ENCODE measurements at places on chromosomes 3 and 15. TPM values are rescaled to one million over a fixed set of nuclear protein-coding genes. Genes with fewer than 3 reads are reported as not detected.

- DNase-seq: peak; percentile 23
Observed at GRCh38 chr3:103055021-103055520, 620.3 kb downstream of the ZPLD1 start.

- DNase-seq: no peak
Observed at GRCh38 chr3:150682824-150683223, 20.9 kb downstream of the ERICH6 start.

GRCh38 chr3:150913133-150913922, 8.1 kb upstream of the MINDY4B start:
- DNase-seq: no peak

GRCh38 chr3:29354894-29355293, 74.0 kb downstream of the RBMS3 start:
- no peak for DNase-seq

DNA sequence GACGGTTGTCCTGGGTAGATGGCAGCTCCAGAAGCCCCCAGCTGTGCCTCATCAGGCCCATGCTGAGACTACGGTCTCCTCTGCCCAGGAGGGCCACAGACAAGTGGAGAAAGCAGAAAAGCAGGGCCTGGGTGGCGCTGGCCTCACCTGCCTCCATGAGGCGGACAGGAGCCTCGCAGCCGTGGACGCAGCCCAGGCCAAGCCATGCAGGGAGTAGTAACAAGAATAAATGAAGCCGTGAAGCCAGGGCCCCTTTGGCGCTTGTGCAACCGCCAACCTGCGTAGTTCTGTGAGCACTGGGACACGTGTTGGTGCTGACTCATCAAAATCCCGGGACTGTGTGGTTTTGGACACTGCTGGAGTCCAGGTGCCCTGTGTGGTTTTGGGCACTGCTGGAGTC, 12.3 kb upstream of the MUC4 start:
- peak; percentile 59 for DNase-seq

- no peak for DNase-seq
Observed at GRCh38 chr3:160278210-160278609, 53.0 kb downstream of the C3orf80 start.

GRCh38 chr15:39413558-39413957, 167.3 kb upstream of the THBS1 start:
- DNase-seq: no peak

- DNase-seq: no peak
Observed at GRCh38 chr15:65208647-65209046, 2.6 kb downstream of the CILP start.

DNA sequence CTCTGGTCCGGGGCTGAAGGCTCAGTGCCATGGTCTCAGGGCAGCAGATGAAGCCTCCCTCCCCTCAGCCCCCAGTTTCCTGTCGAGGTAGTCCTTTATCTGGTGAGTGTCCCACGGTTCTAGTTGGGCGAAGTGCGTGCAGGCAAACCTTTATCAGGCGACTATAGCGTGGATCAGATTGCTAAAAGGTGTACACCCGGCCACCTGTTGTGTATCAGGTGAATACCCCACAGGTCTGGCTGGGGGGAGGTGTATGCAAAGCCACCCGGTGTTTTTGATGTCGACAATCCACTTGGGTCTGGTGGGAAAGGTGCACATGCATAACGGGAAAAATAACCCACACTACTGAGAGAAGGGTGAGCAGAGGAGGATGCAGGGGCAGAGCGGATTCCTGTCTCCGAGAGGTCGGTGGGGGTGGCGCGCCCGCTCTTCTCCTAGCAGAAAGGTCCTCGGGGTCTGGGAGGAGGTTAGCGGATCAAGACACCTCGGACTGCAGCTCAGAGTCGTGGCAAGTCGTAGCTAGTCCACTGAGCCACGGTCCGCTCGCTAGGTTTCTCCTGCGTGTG, 507 bp downstream of the SLC12A6 start:
- DNase-seq: no peak

DNA sequence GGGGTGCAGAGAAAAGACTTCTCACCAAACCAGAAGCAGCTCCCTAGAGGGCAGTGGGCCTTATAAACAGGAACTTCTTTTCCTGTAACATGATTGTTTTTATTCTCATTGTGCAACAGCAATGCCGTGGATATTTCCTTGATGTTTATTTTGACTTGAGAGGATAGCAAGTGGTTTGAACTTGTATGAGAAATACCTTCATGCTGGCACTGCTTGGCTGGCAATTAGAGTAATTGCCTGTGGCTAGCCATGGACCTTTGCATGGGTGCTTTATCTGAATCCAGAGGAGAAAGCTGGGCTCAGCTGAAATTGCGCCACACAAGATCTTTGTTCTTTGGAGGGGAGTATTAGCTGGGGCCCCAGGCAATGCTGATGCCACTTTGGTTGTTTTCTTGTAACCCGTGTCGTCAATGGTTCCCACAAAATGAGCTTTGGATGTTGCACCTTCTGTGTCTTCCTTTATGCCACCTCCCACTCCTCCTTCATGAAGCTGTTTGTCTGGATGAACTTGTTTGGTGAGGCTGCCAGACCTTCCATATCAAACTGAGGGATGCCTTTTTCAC, 37.9 kb downstream of the CMTM8 start:
- DNase-seq: no peak

- no peak for DNase-seq
Observed at GRCh38 chr3:166187237-166187636, 350.0 kb upstream of the BCHE start.

GRCh38 chr15:101089579-101090427, 162.0 kb downstream of the CHSY1 start:
- no peak for DNase-seq

GRCh38 chr3:133620066-133620784, 41.5 kb downstream of the TOPBP1 start:
- DNase-seq: no peak

- no peak for DNase-seq
Observed at GRCh38 chr3:159792070-159792469, 196.6 kb upstream of the IL12A start.

DNA sequence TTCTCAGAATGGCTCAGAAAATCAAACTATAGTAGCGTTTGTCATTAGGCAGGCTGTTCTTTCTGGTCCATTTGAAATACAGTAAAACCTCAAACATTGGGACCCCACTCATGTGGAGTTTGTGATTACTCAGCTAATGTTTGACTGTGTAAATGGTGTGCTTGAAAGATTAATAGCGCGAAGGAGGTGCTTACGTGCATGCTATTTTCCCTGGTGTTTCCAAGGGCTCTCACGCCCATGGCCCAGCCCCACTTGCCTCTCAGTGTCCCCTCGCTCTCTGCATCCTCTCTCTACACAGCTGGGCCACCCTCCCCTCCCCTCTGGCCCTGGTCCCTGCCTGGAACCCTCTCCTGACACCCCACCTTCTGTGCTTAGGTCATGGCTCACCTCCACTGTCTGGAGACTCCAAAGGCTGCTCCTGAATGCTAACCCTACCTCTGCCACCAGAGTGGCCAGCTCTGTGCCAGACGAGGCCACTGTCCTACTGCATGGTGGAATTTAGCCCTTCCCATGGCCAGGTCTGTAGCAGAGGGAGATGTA, 194.2 kb downstream of the PLCL2 start:
- DNase-seq: no peak

- no peak for DNase-seq
Observed at GRCh38 chr3:138213398-138214085, 26.4 kb downstream of the ARMC8 start.

DNA sequence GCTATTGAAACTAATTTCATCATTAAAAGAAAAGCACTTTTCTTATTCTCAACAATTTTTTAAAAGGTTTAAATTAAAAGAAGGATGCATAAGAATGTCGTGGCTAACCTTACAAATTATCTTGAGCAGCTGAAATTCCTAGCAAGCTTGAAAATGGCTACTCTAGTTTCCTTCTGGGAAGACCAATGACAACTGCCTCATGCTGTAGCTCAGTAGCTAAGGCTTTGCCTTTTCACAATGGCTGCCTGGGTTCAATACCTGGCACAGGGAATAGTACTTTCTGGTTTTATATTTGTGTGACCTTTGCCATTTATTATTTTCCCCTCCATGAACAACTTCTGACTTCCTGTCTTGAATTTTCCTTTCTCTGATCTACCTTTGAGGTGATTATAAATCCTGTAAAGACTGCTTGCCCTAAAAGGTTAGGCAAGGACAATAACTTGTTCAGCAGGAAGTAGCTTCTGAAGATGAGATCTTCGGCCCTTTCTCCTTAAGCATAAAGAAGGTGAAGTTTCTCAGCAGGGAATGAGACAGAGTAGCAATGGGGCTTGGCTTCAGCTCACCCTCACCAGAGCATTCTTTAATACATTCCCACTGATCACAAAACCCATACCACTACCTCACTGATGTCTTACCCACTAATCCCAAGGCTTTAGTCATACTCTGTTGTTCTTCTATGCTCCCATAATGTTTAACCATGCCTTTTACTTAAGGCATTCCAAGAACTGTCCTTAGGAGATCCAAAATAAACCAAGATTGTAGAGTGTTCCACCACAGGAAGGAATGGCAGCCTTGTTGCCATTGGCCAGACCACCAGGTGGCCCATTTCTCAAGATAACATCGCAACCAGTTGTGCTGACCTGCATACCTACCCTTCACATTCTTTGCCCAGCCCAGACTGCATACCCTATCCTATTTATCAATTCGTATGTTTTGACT, 276.8 kb downstream of the ULK4 start:
- no peak for DNase-seq

DNA sequence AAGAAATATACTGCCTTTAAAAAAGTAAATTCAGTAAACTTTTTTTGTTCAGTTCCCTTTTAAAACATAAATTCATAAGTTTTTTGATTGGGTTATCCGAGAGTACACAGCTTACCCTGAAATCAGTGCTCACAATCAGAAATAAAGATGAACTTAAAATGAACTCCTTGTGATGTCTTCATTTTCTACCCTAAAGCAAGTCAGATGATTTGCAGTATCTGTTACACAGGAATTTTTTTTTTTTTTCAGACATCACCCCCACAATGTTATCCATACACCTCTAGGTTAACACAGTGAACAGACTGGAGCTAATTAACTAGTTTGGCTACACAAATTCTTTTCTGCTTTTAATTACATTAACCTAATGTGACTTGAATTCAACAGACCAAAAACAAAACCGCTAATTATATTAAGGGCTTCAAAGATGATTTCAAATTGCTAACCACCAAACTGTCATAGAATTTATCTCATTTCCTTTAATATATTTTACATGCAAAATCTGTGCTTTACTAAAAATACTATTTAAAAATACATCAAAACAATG, 1042.0 kb downstream of the ROBO1 start:
- DNase-seq: no peak

The DUOX1 gene
- total RNA-seq: not detected

The ADGRG7 gene
- not detected for total RNA-seq

The GOLGA8B gene
- 8.5 TPM for total RNA-seq

The FILIP1L gene
- total RNA-seq: not detected

The GMNC gene
- total RNA-seq: not detected

The RTP3 gene
- total RNA-seq: not detected

The SLC28A2 gene
- 0.08 TPM for total RNA-seq

The EPB42 gene
- not detected for total RNA-seq

The TM4SF4 gene
- total RNA-seq: not detected

The TMEM202 gene
- total RNA-seq: not detected
